ENCODE measurements at places on chromosomes 4 and X.
A peak's percentile ranks its signal among the peaks of the same experiment; 100 is the strongest.

DNA sequence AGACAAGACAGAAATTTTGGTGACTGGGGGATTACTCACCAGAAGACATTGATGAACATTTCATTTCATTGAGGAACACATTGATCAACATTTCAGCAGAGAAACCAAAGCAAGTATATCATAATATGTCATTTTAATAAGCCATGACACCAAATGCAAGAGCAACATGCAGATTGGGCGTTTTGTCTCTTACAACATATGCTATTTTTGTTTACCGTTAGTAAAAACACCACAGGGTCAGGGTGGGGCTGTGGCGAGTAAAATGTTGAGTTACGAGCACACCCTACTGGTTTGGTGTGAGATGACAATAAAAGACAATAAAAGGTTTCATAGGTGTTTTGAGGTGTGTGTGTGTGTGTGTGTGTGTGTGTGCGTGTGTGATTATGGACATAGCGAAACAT lies 294.5 kb downstream of the PDGFC start:
- no peak for DNase-seq

GRCh38 chr4:123824524-123824923 lies 427.9 kb downstream of the SPRY1 start:
- DNase-seq: no peak

DNA sequence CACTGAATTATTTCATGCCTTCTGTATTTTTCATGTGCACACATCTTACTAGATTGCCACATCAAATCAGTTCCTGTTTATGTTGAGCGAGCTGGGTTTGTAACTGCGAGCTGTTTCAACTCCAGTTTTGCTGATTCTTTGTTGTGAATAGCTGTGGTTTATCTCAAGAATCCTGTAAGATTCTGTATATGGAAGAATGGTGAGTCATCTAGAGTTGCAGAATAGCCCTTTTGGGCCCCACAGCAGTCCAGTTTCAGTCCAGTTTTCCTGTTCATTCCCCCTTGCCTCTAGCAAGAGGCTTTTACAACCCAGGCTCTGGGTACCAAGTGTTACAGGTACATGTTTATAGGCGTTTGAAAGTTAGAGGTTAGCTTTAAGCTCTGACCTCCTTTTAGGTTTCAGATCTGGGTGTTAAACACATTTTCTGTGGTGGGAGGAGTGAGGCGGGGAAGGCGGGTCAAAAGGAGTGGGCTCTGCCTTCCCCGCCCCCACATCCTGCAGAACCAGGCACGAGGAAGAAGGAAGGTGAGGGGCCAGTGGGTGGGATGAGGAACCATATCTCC lies 32.7 kb downstream of the TBC1D14 start:
- no peak for DNase-seq

- no peak for DNase-seq
Measured at GRCh38 chr4:3451956-3452355, 10.2 kb downstream of the HGFAC start.

DNA sequence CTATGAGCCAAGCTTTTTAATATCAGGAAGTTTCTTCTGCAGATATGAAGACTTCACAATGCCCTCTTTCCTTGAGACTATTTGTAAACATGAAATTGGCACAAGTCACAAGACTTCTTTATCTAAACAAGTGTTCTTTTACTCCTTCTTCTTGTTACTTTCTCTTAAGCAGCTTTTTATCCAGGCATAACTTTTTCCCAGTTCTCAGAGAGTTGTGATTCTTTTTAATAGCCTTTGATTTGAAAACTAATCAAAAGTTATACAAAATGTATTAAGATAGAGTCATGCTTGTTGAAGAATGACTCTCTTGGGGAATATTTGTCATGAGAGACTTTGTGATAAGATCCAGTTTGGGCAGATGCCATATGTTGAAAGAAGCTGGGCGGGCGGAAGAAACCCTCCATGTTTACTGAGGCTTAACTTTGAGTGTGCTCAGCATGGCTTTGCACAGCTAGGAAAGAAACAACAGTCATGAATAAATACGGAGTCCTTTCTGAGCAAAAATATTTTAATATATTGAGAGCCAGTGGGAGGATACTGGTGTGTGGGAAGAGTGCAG lies 39.3 kb downstream of the SYTL5 start:
- no peak for DNase-seq

DNA sequence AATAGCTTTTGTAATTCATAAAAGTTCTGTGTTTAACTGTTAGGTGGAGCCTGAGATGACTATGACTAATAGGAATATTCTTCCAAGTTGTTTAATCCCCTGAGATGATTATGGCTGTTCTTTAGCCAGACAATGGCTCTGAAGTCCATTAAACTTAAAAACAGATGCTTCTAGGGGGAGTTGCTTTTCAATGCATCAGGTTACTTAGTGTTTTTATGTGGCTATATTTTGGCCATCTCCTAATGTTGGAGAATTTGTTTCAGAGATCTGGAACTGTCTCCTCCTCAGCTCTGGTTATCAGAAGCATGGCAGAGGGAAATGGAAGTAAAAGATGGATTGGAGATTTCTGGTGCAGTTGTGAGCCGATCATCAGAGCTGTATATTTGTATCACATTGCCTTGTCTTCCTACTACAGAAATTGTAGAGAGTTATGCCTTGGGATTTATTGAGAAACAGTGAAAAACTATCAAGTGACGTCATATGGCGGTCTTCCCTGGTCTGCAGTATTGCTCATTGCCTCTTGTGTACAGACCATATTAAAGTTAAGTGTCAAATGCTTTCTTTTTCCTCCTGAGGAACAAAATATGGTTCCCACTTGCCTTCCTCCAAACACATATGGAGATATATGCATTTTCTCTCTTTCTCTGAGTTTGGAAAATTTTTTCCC lies 29.8 kb downstream of the SGMS2 start:
- peak; percentile 86 for DNase-seq

DNA sequence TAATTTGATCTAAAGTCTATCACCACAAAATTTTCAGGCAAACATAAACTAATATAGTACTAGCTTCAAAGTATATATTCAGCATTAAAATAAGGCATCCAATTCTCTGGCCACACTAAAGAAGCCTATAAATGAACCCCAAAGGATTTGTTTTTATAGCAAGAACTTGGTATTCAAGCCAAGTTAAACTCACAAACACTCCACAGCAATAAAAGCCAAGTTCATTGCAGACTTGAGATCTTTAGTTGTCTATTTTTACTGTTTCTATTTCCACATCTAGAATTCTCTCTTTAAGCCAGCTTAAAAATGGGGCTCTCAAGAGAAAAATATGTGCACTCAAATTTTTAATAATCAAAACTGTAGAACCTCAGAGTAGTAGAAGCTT lies 51.1 kb downstream of the WDFY3 start:
- DNase-seq: peak; percentile 13

DNA sequence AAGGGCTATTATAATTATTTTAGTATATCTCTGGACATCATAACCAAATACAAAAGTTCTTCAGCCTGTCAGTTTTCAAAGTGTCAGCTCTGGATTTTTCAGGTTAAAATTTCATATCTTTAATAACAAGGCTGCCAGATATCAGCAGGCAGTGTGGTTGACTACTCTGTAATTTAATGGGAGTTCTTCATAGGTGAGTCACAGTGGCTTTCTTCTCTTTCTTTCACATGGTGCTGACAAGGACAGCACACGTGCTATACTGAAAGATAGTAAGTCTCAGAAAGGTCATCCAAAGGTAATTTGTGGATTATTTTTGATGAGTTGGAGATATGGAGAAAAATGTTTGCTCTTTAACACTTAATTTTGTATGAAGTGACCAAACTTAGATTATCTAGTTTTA lies 43.2 kb downstream of the GALNT7 start:
- DNase-seq: no peak

GRCh38 chr4:80196922-80197573 lies at the start of gene PRDM8:
TSS of gene PRDM8 (plus strand) at chr4:80197503. CDS start at chr4:80200081, 2,578 bp downstream.
- DNase-seq: no peak

DNA sequence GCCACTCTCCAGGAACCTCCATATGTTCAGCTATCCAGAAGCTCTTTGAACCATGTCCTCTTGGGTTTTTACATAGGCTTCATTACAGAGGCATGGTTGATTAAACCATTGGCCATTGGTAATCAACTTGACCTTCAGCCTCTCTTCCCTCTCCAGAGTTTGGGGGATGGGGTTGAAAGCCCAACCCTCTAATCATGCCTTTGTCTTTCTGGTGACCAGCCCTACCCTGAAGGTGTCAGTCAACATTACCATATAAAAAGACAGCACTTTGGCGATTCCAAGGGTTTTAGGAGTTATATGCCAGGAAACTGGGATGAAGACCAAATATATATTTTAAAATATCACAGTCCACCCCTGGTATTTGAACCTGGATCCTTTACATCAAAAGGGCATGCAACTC lies 222.5 kb downstream of the CHIC1 start:
- no peak for DNase-seq

DNA sequence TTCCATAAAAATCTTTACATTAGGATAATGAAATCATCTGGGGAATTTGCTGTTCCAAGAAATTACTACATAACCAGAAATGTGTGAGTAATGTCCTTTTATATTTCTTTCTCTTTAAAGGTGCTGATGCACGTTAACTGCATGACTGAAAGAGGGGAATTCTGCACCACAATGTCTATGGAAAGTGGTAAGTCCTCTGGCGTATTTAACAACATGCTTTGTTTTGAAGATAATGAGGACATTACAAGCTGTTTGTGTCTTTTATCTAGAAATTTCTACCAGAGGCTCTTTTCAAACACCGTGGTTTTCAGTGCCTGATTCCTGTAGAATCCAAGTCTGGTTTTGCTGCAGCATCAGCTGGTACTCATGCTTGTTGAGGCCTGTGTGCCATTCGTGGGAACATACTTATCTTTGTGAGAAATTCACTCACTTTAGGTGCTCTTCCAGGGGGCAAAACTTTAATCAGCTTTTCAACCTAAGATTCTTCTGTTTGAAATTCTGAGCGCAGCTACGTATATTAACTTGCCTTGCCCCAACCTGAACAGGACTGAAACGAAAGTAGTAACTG lies 257.2 kb downstream of the PDHA2 start:
- no peak for DNase-seq

- DNase-seq: no peak
Measured at GRCh38 chr4:43496188-43496587, 603.7 kb downstream of the GRXCR1 start.

DNA sequence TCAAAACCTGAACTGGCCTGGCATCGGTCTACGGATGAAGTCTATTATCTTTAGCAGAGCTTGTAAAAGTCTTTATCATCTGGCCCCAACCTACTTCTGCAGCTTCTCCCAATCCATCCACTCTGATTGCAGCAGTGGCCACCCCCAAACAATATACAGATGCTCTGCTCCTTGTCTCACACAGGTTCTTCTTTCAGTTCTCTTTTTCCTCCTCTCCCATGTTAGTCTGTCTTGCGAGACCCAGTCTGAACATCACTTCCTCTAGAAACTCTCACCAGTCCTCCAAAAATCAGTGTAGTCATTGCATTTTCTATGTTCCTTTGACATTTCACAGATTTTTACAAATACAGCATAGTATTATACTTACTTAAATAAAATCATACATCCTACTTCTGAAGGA lies 163.0 kb downstream of the FRMPD4 start:
- DNase-seq: no peak

- no peak for DNase-seq
Measured at GRCh38 chr4:103073792-103074438, 2.6 kb downstream of the SLC9B2 start.

DNA sequence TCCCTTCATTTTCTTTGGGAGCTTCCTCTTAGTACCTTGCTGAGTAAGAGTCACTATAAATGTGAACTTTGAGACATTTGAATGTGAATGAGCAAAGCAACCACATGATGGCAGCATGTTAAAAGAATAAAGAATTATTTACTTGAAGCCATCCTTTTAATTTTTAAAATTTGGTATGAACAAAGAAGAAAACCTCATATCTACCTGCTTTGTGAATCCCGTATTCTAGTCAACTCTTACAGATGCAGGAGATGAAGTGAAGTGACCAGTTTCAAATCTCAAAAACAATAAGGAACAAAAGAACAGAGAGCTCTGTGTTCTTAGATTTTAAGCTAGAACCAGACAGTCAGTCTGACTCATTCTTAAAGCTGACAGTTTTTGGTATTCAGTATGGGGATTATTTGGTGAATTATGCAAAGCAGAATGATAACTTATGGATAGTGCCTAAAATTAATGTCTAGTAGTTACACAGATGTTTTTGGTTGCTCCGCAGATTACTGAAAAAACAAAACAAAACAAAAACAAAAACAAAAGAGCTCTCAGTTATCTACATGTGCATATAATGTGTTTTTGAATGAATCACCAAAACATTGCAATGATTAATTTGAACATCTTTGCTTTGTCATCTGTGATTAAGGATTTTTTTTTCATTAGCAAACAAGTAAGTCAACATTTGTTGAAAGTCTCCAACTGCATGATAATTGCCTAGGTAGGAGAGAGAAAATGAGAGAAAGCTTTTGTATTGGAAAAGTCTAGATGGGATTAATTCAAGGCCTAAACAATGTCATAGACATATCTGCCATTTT lies 48.2 kb upstream of the H2AZ1 start:
- no peak for DNase-seq

GRCh38 chrX:54198262-54198661 lies 15.2 kb upstream of the FAM120C start:
- DNase-seq: no peak

GRCh38 chrX:9342561-9343051 lies 122.3 kb upstream of the TBL1X start:
- peak; percentile 60 for DNase-seq

- DNase-seq: no peak
Measured at GRCh38 chrX:70134116-70134477, 850 bp downstream of the IGBP1 start.

DNA sequence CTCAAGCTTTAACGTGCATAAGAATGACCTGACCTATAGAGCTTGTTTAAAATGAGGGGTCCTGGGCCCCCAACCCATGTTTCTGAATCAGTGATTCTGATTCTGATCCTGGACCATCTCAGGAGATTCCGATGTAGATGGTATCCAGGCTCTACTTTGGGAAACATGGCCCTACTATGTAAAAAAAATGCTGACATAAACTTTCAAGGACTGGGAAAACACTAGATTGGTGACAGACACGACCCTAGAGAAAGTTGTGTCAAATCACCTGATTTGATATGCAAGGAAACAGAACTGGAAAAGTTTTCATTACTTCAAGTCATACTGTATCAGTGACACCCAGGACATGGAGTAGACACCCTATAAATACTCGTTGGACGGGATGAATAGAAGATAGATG lies 328.5 kb downstream of the HNRNPD start:
- no peak for DNase-seq

GRCh38 chr4:183658362-183659028 lies 490 bp downstream of the RWDD4 start:
- no peak for DNase-seq

GRCh38 chrX:119646515-119646914 lies 40.3 kb upstream of the NKRF start:
- DNase-seq: no peak

DNA sequence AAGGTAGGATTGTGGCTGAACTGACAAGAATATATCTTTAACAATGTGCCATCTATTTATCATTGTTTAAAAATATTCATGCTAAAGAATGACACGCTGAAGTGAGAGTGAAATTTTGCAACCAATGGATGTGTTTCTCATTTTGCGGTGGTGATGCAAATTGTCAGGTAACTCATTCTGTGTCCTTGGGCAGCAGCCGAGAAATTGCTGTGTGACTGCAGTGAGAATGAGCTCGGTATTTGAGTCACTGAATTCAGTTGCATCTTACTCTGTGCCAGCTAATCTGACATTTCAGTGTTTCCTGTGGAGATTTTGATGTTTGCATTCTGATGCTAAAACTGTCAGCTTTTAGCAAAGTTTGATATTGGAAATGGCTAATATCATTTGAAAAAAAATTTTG lies 28.1 kb downstream of the MCUB start:
- no peak for DNase-seq

All from forelimb muscle (tissue), 1 donor.